Caki2 (cell line): ENCODE measurements at places on chromosomes 1 and 21.

GRCh38 chr1:198330982-198331615, 174.3 kb downstream of the NEK7 start:
- no peak for DNase-seq

DNA sequence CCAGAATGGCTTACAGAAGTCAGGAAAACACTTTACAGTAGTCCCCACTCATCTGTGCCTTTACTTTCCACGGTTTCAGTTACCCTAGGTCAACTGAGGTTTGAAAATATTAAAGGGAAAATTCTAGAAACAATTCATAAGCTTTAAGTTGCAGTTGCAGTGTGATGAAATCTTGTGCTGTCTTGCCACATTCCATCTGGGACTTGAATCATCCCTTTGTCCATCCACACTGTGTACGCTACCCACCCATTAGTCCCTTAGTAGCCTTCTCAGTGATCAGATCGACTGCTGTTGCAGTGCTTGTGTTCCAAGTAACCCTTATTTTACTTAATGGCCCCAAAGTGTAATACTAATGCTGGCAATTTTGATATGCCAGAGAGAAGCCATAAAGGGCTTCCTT, 30.5 kb downstream of the ZCCHC17 start:
- no peak for DNase-seq

GRCh38 chr1:155051342-155051776, 243 bp downstream of the ADAM15 start:
- no peak for DNase-seq

GRCh38 chr1:48743480-48743879, 33.2 kb downstream of the BEND5 start:
- no peak for DNase-seq

DNA sequence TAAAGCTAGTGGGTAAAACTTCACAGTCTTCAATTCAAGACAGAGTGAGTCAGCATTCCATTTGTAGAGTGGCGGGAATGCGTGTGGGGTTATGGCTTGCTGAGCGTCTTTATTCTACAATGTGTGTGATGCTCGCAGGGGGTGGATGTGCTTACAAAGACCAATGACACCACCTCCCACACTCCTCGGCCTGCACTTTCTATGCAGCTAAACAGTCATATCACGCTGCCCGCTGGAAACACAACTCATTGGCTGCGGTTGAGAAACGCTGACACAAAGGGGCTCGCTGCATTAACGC, 298.5 kb downstream of the PCP4 start:
- DNase-seq, result no peak

DNA sequence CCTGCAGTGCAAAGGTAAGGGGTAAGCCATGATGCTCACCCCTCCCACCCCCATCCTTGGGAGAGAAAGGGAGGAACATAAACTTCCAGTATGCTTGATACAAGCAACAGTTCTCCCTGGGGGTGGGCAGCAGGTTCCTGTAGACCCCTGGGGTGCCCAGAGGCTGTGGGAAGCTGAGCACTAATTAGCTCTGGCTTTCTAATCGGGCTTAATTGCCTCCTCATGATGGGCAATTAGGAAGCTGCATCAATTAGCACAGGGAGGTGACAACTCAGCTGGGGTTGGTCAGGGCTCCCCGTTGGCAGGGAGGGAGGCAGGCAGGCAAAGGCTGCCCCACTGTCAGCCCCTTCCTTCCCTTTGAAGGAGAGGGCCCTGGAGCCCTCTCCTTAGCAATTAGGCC, 15.7 kb upstream of the LMNA start:
- DNase-seq, result no peak

DNA sequence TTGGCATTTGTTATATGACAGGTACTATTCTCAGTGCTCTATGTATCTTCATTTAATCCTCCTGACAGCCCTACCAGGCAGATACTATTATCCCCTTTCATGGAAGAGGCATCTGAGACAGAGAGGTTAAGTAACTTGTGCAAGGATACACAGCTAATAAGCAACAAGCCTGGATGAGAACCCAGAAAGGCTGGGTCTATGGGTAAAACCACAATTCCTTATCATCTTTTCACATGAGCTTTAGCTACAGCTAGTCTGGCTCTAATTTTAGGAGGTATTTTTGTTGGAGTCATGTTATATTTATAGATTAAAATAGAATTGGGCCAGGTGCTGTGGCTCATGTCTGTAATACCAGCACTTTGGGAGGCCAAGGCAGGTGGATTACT, 27.7 kb downstream of the DNTTIP2 start:
- DNase-seq, result no peak

DNA sequence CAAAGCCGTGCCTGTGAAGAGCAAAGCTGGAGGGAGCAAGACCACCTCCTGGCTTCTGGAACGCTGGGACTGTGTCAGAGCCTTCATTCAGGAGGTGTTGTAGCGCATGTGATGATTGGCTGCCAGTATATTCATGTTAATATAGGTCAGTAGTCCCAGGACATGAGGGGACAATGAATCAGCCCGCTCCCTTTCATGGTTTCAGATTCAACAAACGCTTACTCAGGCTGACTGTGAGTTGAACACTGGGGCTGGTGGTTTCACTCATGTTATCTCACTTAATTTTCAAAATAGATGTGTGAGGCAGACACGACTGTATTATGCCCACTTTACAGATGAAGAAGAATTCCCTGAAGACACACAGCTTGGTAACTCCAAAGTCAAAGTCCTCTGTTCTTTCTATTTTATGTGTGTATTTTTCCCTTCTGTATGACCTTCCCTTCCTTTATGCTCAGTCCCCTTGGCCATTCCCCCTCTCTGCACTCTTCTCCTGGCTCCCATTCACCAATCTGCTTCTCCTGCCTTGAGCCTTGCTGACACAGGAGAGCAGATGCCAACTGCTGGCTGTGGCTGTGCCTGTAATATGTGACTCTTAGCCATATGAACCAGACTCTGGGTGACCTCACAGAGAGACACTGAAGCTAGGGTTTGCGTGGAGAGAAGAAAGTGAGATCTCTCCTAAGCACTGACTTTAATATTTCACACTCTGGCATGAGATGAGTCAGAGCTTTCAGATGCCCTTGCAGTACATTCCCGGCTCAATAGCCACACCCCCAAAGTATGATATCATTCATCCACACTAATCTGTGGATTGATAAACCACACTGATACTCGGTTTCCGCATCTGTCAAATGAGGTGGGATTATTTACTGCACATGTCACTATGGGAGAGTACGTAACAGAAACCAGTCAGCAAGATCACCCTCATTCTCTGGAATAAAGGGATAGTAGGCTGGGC, 31.4 kb upstream of the KIRREL1 start:
- peak; percentile 70 for DNase-seq

DNA sequence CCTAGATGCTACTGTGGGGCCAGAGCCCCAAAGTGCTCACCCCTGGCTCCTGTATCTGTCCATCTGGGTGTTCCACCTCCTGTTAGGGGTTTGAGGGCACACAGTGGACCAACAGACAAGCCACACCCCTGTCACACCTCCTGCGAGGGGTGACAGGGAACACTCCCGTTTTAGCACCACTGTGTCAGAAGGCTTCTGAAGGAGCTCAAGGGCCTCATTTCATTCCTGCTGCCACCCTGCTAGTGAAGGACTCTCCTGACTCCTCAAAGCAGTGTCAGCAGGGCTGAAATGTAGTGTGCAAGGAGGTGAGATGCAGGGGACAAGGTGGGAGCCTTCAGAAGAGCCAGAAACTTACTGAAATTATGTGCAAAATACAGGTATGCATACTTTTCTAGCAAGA, 174.6 kb downstream of the GPATCH2 start:
- DNase-seq, result no peak

DNA sequence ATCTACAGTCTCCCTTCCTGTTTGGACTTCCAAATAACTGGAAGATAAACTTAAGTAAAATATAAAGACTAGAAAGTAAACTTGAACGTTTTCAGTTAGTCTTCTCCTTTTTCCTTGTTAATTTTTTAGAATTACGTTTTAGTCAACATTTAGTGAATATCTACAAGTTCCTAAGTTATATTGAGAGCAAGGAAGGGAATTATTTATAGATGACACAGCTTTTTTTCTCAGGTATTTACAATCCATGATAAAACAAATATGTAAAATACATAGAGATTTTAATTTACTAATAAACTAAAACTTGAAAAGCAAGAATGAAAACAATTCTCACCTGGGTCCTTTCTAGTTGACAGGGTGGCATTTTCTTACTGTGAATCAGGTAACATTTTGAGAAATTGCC, 89.5 kb downstream of the CLEC20A start:
- DNase-seq, result no peak

DNA sequence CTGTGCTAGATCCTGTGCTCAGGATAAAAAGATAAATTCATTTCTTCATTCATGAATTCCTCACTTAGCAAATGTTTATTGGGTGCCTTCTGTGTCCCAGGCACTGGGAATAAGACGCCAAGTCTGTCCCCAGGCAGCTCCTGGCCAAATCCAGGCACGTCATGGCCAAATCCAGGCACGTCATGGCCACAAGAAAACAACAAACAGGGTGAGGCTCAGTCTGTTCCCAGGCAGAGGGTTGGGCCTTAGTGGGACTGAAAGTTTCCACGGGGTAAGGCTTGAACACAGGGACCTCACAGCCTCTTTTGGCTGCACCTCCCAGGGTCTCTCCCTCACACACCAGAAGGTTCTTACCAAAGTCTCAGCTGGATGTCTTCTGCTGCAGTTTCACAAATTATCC, 95.7 kb downstream of the PAX7 start:
- no peak for DNase-seq

DNA sequence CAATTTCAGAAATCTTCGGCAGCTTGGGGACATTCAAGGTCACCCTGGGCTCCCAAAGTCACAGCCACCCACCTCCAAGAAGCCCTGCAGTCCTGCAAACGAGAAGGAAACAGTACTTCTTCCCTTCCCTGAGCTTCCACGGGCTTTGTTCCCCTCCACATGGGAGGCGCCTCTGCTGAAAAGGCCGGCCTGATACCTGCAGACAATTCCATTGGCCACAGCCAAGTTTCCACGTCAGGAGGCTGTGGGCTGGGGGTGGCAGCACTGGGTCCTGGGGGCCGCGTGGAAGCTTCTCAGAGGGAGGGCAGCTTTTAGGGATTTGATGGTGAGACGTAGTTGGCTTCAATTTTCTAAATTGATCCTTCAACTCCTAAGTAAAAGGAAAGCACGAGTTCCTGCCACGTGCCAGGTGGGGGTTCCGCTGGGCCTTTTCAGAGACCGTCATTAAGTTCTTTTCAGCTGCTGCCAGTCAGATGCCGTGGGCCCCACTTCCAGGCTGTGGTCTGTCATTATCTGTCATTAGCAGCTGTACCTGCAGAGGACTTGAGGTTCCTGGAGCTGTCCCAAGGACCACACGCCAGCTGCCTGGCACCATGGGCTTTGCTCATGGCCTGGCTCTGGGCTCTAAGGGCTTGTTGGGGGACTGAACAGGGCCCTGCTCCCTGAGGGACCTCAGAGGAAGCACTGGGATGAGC, 98.7 kb downstream of the CRYAA start:
- DNase-seq, result no peak

- no peak for DNase-seq
These were observed 33.1 kb downstream of the CAPZB start for GRCh38 chr1:19452221-19452663.
